ENCODE measurements at places on chromosomes 12 and 14.

DNA sequence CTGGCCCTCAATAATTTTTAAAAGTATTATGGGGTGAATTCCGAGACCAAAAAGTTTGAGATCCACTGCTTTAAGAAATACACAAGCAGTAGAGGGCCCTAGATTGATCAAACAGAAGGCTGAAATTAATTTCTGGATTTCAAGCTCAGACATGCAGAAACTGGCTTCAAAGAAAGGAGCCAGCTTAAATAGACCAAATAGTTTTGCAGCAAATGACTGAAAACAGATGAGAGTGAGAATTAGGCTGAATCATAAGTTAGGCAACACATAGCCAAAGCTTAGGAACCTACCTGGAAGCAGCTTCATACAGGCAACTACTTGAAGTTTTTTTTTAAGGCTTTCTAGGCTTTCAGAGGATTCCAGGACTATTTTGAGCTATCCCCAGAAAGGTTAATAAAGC lies 12.4 kb downstream of the ATF7 start:
- no peak for DNase-seq

DNA sequence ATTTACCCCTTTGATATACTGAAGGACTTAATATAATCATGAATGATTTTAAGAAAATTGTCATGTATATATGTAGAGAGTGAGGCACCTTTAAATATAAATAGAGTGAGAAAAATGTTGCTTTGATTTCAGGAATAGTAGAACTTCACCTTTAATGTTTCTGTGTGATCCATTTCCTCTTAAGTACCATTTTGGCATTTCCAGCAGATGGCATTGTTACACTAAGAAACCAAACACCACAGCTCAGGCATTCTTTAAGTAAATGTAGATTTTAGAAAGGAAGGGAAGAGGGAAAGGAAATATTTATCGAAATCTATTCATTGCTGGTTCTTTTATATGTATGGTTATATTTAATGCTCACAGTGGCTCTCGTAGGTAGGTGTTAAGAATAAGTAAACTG lies 556.7 kb upstream of the FBXO33 start:
- no peak for DNase-seq

- no peak for DNase-seq
Observed at GRCh38 chr14:96635850-96636249, 133.7 kb downstream of the PAPOLA start.

- no peak for DNase-seq
Observed at GRCh38 chr12:113880326-113880725, 85.8 kb downstream of the RBM19 start.

GRCh38 chr14:73771848-73772638 lies 57.9 kb upstream of the PNMA1 start:
- DNase-seq: no peak

DNA sequence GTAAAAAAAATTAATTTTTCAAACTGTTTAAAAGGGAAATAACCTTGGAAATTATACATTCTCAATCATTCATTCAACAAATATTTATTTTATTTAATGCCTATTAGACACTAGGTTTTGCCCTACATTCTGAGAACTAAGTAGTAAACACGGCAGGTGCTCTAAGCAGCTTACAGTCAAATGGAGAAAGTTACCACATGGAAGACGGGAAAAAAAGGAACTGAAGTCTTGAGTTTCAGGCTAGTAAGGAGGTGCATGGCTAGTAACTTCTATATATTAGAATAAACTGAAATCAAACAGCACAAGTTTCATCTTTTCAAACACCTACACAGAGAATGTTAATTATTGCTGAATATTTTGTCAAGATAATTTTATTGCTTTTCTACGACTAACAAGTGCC lies 52.9 kb downstream of the C12orf42 start:
- DNase-seq: no peak

DNA sequence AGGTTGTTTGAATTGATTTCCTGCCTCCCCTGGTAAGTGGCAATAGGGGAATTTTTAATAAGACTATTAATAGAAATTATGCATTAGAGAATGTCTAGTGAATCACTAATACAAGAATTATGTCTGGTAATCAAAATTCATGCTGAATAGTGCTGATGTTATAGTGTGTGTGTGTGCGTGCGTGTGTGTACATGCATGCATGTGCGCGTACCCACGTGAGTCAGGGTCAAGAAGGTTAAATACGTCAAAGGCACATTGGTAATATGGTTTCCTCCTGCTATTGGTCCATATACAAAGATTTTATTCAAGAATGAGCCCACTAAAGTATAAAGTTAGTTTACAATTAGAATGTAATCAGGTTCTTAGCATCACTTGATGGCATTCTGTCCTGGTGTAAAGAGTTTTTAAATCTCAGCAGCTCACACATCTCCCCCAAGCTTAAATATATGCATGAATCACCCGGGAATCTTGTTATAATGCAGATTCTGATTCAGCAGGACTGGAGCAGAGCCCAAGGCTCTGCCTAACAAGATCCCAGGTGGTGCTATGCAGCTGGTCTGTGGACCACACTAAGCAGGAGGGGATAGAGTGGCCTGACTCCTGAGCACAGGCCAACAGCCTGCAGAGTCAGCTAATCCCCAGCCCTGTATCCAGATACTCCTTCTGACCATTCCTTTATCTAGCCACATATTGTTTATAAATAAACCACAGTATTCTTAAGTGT lies 43.9 kb downstream of the TTC9 start:
- no peak for DNase-seq

- no peak for DNase-seq
Observed at GRCh38 chr12:57694459-57695019, 607 bp downstream of the OS9 start.

GRCh38 chr12:108681317-108681716 lies 47.6 kb upstream of the SELPLG start:
- no peak for DNase-seq

DNA sequence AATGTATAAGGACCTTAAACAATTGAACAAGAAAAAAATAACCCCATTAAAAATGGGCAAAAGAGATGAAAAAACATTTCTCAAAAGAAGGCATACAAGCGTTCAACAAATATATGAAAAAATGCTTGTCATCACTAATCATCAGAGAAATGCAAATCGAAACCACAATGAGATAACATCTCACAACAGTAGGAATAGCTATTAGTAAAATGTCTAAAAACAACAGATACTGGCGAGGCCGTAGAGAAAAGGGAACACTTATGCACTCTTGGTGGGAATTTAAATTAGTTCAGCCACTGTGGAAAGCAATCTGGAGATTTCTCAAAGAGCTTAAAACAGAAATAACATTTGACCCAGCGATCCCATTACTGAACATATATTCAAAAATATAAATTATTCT lies 769.8 kb upstream of the MGAT4C start:
- DNase-seq: no peak

DNA sequence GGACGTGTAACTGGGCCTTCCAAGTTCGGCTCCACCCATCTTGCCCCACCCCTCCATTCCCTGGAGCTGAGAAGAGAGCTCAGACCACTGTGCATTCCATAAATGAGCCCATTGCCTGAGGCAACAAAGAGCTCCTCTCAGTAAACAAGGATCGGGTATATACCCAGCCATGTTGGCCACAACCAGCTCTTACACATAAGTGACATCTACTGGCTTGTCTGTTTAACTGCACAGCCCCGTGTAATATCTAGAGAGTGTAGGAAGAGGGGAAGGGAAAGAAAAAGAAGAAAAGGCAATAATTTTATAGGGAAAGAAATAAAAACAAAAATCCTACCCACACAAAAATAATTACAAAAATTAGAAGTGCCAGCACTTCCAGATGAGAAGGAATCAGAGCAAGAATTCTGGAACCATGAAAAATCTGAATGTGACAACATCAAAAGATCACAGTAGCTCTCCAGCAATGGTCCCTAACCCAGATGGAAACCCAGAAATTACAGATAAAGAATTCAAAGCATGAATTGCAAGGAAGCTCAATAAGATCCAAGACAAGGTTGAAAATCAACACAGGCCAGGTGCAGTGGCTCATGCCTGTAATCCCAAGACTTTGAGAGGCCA lies 308.1 kb downstream of the RPAP3 start:
- DNase-seq: no peak
